ENCODE measurements at places on chromosomes 4 and X. TPM values are rescaled to one million over a fixed set of nuclear protein-coding genes. Genes with fewer than 3 reads are reported as not detected.

GRCh38 chr4:99585516-99585915 is 10.9 kb downstream of the MTTP start:
- no peak overlapping the region for H3K27ac ChIP-seq
- no peaks in the 10 kb centered on the region for H3K36me3 ChIP-seq
- peaks cover 38% of the 10 kb centered on the region for H3K27me3 ChIP-seq
- no peaks in the 10 kb centered on the region for H3K4me1 ChIP-seq

DNA sequence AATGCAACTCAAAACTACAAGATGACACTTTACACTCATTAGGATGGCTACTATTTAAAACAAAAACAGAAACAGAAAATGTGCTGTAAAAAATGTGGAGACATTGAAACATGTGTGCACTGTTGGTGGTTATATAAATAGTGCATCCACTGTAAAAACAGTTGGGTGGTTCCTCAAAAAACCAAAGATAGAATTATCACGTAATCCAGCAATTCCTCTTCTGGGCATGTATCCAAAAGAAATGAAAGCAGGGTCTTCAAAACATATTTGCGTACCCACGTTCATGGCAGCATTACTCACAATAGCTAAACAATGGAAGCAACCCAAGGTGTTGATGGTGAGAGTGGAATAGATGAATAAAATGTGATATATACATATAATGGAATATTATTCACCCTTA is 967.2 kb downstream of the TRAM1L1 start:
- no peak overlapping the region for H3K27ac ChIP-seq
- no peaks in the 10 kb centered on the region for H3K27me3 ChIP-seq
- H3K4me3 ChIP-seq: no peak overlapping the region
- H3K36me3 ChIP-seq: no peaks in the 10 kb centered on the region
- no peaks in the 10 kb centered on the region for H3K4me1 ChIP-seq

The PHOX2B gene
- not detected for total RNA-seq

The SMIM43 gene
- total RNA-seq: not detected

DNA sequence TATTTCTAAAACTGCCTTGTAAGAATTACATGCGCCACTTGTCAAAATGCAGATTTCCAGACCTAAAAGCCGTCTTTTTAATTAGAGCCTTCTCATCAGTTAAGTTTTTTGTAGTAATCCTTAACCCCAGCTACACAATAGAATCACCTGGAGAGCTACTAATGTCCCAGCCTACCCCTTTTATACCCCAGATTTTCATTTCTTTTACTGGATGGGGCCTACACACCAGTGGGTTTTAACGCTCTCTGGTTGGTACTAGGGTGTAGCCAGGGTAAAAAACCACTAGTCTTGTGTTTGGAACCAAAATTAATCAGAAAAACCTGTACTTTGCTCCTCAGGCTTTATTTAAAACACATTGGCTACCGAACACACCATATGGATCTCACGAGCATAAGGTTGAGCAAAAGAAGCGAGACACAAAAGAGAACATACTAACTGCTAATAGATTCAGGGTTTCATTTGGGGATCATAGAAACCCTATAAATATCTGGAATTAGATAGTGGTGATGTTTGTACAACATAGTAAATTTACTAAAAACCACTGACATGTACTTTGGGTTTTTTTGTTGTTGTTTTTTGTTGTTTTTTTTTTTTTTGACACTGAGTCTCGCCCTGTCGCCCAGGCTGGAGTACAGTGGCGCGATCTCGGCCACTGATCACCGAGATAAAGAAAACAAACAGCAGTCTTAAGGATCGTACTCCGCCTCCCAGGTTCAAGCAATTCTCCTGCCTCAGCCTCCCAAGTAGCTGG is 30.6 kb downstream of the BBS12 start:
- no peaks in the 10 kb centered on the region for H3K27me3 ChIP-seq
- peaks cover 3% of the 10 kb centered on the region for H3K4me1 ChIP-seq
- H3K27ac ChIP-seq: no peak overlapping the region
- H3K4me3 ChIP-seq: no peak overlapping the region

- H3K36me3 ChIP-seq: no peaks in the 10 kb centered on the region
- H3K4me1 ChIP-seq: peaks cover 7% of the 10 kb centered on the region
- DNase-seq: no peak
- H3K27me3 ChIP-seq: no peaks in the 10 kb centered on the region
- no peak overlapping the region for H3K27ac ChIP-seq
Measured at GRCh38 chrX:53303195-53303594, 21.8 kb upstream of the IQSEC2 start.

GRCh38 chr4:142156256-142156655 is 519.9 kb downstream of the IL15 start:
- no peak overlapping the region for H3K27ac ChIP-seq
- H3K4me3 ChIP-seq: no peak overlapping the region
- H3K4me1 ChIP-seq: peaks cover 11% of the 10 kb centered on the region
- no peaks in the 10 kb centered on the region for H3K27me3 ChIP-seq

DNA sequence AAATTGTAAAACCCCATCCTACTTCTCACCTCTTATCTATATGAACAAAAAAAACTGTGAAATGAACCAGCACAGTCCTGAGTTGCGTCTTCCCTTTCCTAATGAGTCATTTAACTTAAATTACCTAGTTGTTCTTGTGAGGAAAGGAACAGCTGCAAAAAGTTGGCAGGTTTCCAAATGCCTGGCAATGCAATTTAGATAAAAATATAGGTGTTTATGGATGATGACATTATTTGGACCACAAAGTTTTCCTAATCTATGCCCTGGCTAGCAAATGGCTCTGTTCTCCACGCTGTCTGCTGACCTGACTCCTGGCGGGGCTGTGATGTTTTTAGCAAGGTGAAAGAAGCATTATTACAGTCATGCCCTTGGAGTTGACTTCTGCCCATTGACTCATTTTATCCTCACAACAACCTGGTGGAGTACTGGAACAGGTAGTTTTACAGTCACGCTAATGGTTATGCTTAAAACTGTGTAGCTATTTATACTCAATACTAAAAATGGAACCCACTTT is 29.8 kb upstream of the RELL1 start:
- no peaks in the 10 kb centered on the region for H3K36me3 ChIP-seq
- DNase-seq: no peak
- peaks cover 2% of the 10 kb centered on the region for H3K27me3 ChIP-seq
- no peak overlapping the region for H3K27ac ChIP-seq
- H3K4me3 ChIP-seq: no peak overlapping the region

DNA sequence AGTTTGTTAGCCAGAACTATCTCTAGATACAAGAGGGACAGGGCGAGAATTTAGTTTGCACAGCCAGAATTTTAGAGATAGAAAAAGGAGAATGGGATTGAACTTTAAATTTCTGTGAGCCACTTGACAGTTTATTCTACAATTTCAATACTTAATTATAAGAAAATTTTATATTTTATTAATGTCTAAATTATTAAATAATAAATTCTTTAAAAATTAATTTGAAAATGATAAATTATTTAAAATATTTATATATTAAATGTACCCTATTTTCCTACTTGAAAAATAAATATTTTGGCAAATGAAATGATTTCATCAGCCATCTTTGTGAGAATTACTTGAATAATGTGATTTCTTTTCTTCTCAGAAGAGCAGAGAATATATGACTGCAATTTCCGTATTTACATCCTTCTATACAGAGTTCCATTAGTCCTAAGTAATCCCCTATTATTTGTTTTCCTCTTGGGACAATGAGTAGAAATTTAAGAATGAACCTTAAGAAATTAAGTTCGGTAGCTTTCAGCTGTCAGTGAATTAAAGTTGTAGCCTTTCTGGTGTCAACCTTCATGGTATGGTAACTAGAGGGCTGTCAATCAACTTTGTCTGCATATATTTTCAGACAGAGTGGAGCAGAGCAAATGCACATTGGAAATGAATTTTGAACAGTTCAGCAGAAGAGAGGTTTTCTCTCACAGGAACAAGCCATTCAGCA is 763.9 kb downstream of the PCDH18 start:
- H3K27me3 ChIP-seq: no peaks in the 10 kb centered on the region
- H3K36me3 ChIP-seq: no peaks in the 10 kb centered on the region
- no peaks in the 10 kb centered on the region for H3K4me1 ChIP-seq
- no peak for DNase-seq
- no peak overlapping the region for H3K27ac ChIP-seq
- H3K4me3 ChIP-seq: no peak overlapping the region

- H3K27me3 ChIP-seq: no peaks in the 10 kb centered on the region
- H3K4me3 ChIP-seq: no peak overlapping the region
- no peaks in the 10 kb centered on the region for H3K4me1 ChIP-seq
- no peak overlapping the region for H3K27ac ChIP-seq
Measured at GRCh38 chrX:9033586-9033985, 341 bp downstream of the FAM9B start.

DNA sequence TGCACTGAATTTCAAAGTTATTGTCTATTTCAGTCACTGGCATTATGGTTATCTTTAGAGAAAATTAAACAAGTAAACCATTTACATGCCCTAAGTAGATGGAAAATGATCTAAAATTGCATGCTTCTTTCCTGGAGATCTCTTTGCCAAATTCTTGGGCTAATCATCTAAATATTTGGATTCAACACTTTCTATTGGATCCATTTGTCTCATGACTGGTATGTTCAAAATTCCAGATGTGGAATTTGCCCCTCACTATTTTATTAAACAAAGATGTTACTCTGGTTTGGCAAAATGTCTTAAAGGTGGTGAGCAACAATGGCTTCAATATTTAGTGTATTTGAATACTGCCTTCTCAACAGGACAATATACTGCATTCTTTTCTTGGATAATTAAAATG is 147.5 kb upstream of the CASK start:
- H3K4me3 ChIP-seq: no peak overlapping the region
- DNase-seq: no peak
- no peak overlapping the region for H3K27ac ChIP-seq
- H3K36me3 ChIP-seq: no peaks in the 10 kb centered on the region
- no peaks in the 10 kb centered on the region for H3K27me3 ChIP-seq
- H3K4me1 ChIP-seq: peaks cover 2% of the 10 kb centered on the region

The ARMCX6 gene
- 38.0 TPM for total RNA-seq

The ENOX2 gene
- 13.1 TPM for total RNA-seq

- no peak overlapping the region for H3K4me3 ChIP-seq
- no peaks in the 10 kb centered on the region for H3K4me1 ChIP-seq
- H3K27ac ChIP-seq: no peak overlapping the region
Measured at GRCh38 chr4:183035726-183036415, 63.2 kb upstream of the WWC2 start.

DNA sequence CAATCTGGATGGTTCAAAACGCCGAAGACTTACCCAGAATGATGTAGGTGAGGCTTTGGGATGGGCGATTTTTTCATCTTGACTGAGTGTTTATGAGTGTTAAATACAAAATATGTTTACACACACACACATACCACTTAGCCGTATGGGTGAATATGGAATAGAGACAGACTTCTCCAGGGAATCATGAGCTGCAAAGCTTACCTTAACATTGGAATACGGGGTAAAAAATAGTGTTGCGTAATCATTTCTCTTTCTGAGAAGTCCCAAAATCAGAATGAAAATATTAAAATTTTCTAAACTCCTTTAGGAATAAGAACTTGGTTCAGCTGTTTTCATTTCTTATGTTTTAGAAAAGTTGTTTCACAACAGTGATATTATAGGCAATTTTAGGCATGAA is 63.5 kb downstream of the EGF start:
- H3K4me1 ChIP-seq: no peaks in the 10 kb centered on the region
- H3K27ac ChIP-seq: no peak overlapping the region
- peaks cover 12% of the 10 kb centered on the region for H3K27me3 ChIP-seq
- DNase-seq: no peak

- peaks cover 6% of the 10 kb centered on the region for H3K27me3 ChIP-seq
- H3K36me3 ChIP-seq: no peaks in the 10 kb centered on the region
- no peak for DNase-seq
Measured at GRCh38 chrX:30302956-30303355, 6.2 kb downstream of the NR0B1 start.

- H3K4me3 ChIP-seq: no peak overlapping the region
- no peaks in the 10 kb centered on the region for H3K36me3 ChIP-seq
- DNase-seq: no peak
- H3K4me1 ChIP-seq: no peaks in the 10 kb centered on the region
- H3K27ac ChIP-seq: no peak overlapping the region
Measured at GRCh38 chr4:122500852-122501501, 44.5 kb upstream of the IL2 start.

GRCh38 chr4:102627831-102628523 is 126.8 kb downstream of the NFKB1 start:
- no peaks in the 10 kb centered on the region for H3K27me3 ChIP-seq
- peaks cover 8% of the 10 kb centered on the region for H3K36me3 ChIP-seq
- peak overlapping the region; percentile 75 for H3K4me3 ChIP-seq
- H3K27ac ChIP-seq: peak overlapping the region; percentile 46

The RHOXF2 gene
- total RNA-seq: not detected

DNA sequence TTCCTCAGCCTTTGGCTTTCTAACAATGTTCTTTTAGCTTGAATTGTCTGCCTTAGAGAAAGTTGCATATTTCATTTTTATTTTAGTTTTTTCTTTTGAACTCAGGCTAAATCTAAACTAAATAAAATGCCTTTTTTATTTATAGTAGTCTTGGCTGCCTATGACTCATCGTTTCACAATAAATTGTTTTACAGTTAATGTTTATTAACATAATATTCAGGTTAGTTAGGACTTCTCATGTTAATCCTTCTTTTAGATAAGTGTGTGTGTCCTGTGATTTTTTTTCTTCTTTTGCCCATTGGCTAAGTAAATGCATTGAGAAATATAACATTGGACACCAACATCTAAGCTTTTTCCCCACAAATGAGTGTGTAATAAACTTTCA is 1.6 kb downstream of the RP2 start:
- peak overlapping the region; percentile 95 for H3K4me3 ChIP-seq
- H3K27me3 ChIP-seq: no peaks in the 10 kb centered on the region
- peak overlapping the region; percentile 30 for H3K27ac ChIP-seq
- DNase-seq: no peak

- H3K36me3 ChIP-seq: no peaks in the 10 kb centered on the region
- peaks cover 61% of the 10 kb centered on the region for H3K4me1 ChIP-seq
- H3K4me3 ChIP-seq: peak overlapping the region; percentile 100
- H3K27me3 ChIP-seq: no peaks in the 10 kb centered on the region
- DNase-seq: no peak
- peak overlapping the region; percentile 98 for H3K27ac ChIP-seq
Measured at GRCh38 chr4:56979421-56980072, 851 bp downstream of the POLR2B start.

- peaks cover 70% of the 10 kb centered on the region for H3K4me1 ChIP-seq
- H3K27me3 ChIP-seq: no peaks in the 10 kb centered on the region
- H3K27ac ChIP-seq: peak overlapping the region; percentile 100
- peak overlapping the region; percentile 96 for H3K4me3 ChIP-seq
- peak; percentile 42 for DNase-seq
Measured at GRCh38 chrX:107715331-107716117, 60.1 kb downstream of the TSC22D3 start.

The CXCL11 gene
- total RNA-seq: not detected

DNA sequence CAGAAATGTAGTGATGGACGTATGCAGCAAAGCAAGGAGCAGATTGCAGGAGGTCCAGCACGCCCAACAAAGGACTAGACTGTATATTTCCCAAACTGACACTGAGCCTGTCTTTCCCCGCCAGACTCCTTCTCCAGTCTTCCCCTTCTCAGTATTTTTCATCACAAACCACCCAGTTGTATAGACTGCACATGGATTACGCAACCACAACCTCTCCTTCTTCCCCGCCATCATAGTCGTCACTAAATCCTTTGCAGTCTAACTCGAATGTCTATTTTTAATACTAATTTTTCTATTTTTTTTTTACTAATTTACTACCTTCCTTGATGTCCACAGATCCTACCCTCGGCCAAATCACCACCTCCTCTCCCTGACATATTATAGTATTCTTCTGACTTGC is 105.4 kb downstream of the MTNR1A start:
- DNase-seq: no peak
- no peaks in the 10 kb centered on the region for H3K36me3 ChIP-seq
- no peaks in the 10 kb centered on the region for H3K4me1 ChIP-seq
- H3K4me3 ChIP-seq: no peak overlapping the region
- H3K27ac ChIP-seq: no peak overlapping the region
